Naive B cell (primary cell): ENCODE measurements at places on chromosomes 6 and 20.

DNA sequence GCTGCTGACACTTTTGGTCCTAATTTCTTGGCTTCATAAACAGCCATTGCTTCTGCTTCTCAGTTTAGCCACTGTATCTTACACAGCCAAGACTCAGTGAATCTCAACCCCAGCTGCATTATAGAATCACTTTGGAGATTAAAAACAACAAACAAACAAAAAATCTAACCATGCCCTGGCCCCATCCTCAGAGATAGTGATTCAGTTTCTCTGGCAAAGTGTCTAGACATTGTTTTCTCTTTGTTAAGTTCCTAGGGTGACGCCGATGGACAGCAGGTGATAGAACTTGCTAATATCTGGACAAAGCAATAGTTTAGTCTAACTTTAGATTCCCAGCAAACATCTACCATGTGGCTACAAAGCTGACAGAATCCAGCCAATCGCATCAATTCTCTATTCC, 2.9 kb downstream of the ADGRF5 start:
- H3K27me3 ChIP-seq = peaks cover 9% of the 10 kb centered on the region
- H3K4me1 ChIP-seq = no peaks in the 10 kb centered on the region
- no peak overlapping the region for H3K4me3 ChIP-seq
- no peak overlapping the region for H3K27ac ChIP-seq
- no peaks in the 10 kb centered on the region for H3K36me3 ChIP-seq

GRCh38 chr6:110404607-110405006, 10.8 kb downstream of the DDO start:
- no peak for DNase-seq
- H3K27ac ChIP-seq = no peak overlapping the region
- H3K4me3 ChIP-seq = no peak overlapping the region

- H3K4me1 ChIP-seq = peaks cover 17% of the 10 kb centered on the region
- H3K4me3 ChIP-seq = no peak overlapping the region
- no peaks in the 10 kb centered on the region for H3K36me3 ChIP-seq
- no peaks in the 10 kb centered on the region for H3K27me3 ChIP-seq
Measured at GRCh38 chr6:138965291-138965874, 22.7 kb downstream of the REPS1 start.

DNA sequence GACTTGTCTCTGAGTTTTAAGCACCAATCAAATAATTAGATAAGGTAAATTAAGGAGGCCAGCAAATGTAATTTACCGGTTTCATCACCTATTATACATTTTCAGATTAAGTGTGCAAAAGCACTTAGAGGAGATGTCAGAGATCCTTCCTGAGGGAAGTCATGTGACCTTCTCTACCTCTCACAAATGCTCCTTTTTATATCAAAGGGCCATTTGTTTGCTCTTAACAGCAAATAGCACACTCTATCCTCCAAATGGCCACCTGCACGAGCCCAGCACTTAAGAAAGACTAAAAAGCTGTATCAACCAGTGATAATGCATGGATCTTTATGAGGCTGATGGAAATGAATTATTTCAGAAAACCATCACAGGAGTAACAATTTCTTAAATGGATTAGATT, 149.4 kb downstream of the ELOVL4 start:
- no peaks in the 10 kb centered on the region for H3K36me3 ChIP-seq
- H3K4me1 ChIP-seq = no peaks in the 10 kb centered on the region
- H3K27me3 ChIP-seq = peaks cover 16% of the 10 kb centered on the region
- no peak overlapping the region for H3K4me3 ChIP-seq
- no peak for DNase-seq

GRCh38 chr6:166202321-166202733, 34.7 kb upstream of the TBXT start:
- H3K36me3 ChIP-seq = no peaks in the 10 kb centered on the region
- peaks cover 40% of the 10 kb centered on the region for H3K4me1 ChIP-seq
- no peaks in the 10 kb centered on the region for H3K27me3 ChIP-seq
- peak; percentile 40 for DNase-seq

DNA sequence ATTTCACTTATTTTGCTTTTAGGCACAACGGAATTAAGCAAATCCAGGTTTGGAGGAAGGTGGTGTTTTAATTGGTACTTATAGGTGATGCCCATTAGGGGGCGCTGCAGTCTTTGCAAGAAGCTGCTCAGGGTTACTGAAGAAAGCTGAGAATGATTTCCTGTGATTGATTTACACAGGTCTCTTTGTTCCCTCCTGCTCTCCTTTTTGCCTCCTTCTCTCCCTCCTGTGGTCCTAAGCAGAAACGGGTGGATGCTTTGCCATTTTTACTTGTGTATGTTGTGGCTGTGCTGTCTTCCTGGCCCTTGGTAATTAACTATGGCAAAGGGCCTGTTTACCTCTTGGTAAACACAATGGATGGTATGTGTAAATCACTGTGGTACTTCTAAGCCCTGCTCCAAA, 97.8 kb downstream of the ANKS1A start:
- no peak overlapping the region for H3K27ac ChIP-seq
- H3K4me3 ChIP-seq = no peak overlapping the region
- H3K4me1 ChIP-seq = no peaks in the 10 kb centered on the region
- peaks cover 21% of the 10 kb centered on the region for H3K36me3 ChIP-seq

- no peaks in the 10 kb centered on the region for H3K36me3 ChIP-seq
- DNase-seq = no peak
- H3K27ac ChIP-seq = no peak overlapping the region
- H3K27me3 ChIP-seq = peaks cover 66% of the 10 kb centered on the region
Measured at GRCh38 chr20:611047-611842, 1.1 kb upstream of the TCF15 start.

DNA sequence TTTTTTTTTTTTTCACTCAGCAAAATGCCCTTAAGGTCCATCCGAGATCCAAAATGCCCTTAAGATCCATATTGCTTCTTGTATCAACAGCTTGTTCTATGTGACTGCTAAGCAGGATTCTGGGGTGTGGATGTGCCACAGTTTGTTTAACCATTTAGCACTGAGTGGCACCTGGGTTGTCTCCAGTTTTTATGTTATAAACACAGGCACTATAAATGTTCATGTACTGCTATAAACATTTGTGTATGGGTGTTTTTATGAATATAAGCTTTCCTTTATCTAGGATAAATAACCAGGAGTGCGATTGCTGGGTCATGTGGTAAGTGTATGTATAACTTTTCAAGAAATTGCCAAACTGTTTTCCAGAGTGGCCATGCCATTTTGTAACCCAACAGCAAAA, 386.0 kb downstream of the RNGTT start:
- no peak overlapping the region for H3K27ac ChIP-seq
- no peak for DNase-seq
- no peaks in the 10 kb centered on the region for H3K4me1 ChIP-seq
- no peak overlapping the region for H3K4me3 ChIP-seq
- H3K36me3 ChIP-seq = no peaks in the 10 kb centered on the region
- H3K27me3 ChIP-seq = peaks cover 12% of the 10 kb centered on the region

GRCh38 chr6:169238766-169239165, 14.9 kb downstream of the THBS2 start:
- H3K4me1 ChIP-seq = no peaks in the 10 kb centered on the region
- no peak overlapping the region for H3K4me3 ChIP-seq
- H3K27ac ChIP-seq = no peak overlapping the region

- H3K4me3 ChIP-seq = no peak overlapping the region
- peaks cover 27% of the 10 kb centered on the region for H3K27me3 ChIP-seq
- H3K36me3 ChIP-seq = no peaks in the 10 kb centered on the region
- peaks cover 3% of the 10 kb centered on the region for H3K4me1 ChIP-seq
Measured at GRCh38 chr6:167789358-167789757, 37.4 kb upstream of the AFDN start.

GRCh38 chr20:5843054-5843592, 92.9 kb downstream of the SHLD1 start:
- no peak overlapping the region for H3K27ac ChIP-seq
- H3K4me3 ChIP-seq = no peak overlapping the region
- no peaks in the 10 kb centered on the region for H3K27me3 ChIP-seq
- no peak for DNase-seq

DNA sequence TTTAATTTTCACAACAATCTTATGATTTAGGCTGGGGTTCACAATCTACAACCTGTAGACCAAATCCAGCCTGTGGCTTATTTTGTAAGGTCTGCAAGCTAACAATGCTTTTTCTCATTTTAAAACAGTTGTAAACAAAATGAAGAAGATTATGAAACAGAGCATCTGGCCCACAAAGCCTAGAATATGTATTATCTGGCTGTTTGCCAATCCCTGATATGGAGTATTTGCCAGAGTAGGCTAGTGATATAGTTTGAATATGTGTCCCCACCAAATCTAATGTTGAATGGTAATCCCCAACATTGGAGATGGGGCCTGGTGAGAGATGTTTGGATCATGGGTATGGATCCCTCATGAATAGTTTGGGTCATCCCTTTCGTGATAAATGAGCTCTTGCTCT, 201.8 kb downstream of the DHX35 start:
- H3K4me3 ChIP-seq = no peak overlapping the region
- H3K27ac ChIP-seq = no peak overlapping the region
- no peaks in the 10 kb centered on the region for H3K36me3 ChIP-seq
- no peaks in the 10 kb centered on the region for H3K4me1 ChIP-seq
- no peak for DNase-seq

DNA sequence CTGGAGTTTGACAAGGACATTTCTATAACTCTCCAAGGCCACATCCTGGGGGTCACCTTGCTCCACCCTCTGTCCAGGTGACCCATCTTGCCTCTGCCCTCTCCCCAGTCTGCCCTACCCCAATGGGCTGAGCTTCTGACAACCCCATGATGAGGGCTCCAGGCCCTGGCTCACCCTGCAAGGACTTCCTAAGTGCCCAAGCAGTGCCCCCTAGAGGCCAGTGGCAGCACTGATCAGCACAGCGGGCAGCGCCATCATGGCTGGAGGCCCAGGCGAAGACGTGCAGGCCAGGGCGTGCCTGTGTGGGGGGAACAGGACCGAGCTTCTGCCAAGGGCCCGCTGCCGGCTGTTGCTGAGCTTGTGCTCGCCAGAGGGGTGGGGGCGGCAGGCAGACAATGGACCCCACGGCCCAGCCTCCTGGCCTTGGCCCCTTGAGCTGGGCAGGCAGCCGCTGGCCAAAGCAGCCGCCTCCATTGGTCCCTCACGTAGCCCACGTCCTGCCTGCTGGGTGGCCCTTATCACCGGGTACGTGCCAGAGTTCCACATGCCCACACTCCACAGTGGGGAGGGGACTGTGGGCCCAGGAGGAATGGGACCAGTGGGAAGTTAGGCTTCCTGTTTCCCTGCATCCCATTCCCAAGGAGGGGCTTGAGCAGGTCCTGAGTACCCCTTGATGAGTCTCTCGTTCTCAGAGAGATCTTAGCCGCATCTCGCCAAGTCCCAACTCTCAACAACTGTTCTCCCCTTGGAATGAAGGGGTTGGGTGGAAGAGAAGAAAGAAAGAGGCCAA, 64.3 kb downstream of the MRPL14 start:
- no peak overlapping the region for H3K27ac ChIP-seq
- DNase-seq = no peak
- peaks cover 6% of the 10 kb centered on the region for H3K4me1 ChIP-seq
- no peaks in the 10 kb centered on the region for H3K36me3 ChIP-seq
- peaks cover 40% of the 10 kb centered on the region for H3K27me3 ChIP-seq

DNA sequence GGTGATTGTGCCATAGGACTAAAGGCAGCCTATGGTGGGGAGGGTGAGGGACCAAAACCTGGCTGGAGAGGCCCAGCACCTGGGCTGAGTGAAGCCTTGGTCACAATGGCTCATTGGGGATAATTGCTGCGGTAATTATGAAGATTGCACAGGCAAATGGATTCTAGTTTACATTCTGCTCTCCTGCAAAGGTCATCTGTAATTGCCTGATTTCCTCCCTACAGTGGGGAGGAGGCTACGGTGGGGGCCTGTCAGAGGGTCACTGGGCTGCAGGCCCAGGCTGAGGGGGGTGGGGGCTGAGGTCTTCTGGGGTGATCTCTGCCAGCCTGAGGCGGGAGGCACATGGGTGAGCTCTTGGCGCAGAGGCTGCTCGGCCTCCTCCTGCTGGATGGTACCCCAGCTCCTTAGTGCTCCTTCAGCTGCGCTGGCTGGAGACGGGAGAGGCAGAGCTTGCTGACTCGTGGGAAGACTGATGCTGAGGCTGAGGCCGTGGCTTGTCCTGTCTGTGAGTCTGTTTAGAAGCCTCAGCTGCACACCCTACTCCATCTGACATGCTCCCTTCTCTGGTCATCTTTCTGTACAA, 30.3 kb downstream of the PACSIN1 start:
- no peaks in the 10 kb centered on the region for H3K36me3 ChIP-seq
- no peaks in the 10 kb centered on the region for H3K4me1 ChIP-seq
- no peak overlapping the region for H3K4me3 ChIP-seq
- no peak overlapping the region for H3K27ac ChIP-seq
- peaks cover 8% of the 10 kb centered on the region for H3K27me3 ChIP-seq

- DNase-seq = no peak
- no peak overlapping the region for H3K4me3 ChIP-seq
- H3K27ac ChIP-seq = no peak overlapping the region
- H3K4me1 ChIP-seq = no peaks in the 10 kb centered on the region
Measured at GRCh38 chr6:74690365-74690764, 515.5 kb downstream of the COL12A1 start.

- peak overlapping the region; percentile 79 for H3K27ac ChIP-seq
- H3K4me3 ChIP-seq = no peak overlapping the region
- DNase-seq = no peak
Measured at GRCh38 chr6:148518511-148519156, 176.0 kb downstream of the SASH1 start.

DNA sequence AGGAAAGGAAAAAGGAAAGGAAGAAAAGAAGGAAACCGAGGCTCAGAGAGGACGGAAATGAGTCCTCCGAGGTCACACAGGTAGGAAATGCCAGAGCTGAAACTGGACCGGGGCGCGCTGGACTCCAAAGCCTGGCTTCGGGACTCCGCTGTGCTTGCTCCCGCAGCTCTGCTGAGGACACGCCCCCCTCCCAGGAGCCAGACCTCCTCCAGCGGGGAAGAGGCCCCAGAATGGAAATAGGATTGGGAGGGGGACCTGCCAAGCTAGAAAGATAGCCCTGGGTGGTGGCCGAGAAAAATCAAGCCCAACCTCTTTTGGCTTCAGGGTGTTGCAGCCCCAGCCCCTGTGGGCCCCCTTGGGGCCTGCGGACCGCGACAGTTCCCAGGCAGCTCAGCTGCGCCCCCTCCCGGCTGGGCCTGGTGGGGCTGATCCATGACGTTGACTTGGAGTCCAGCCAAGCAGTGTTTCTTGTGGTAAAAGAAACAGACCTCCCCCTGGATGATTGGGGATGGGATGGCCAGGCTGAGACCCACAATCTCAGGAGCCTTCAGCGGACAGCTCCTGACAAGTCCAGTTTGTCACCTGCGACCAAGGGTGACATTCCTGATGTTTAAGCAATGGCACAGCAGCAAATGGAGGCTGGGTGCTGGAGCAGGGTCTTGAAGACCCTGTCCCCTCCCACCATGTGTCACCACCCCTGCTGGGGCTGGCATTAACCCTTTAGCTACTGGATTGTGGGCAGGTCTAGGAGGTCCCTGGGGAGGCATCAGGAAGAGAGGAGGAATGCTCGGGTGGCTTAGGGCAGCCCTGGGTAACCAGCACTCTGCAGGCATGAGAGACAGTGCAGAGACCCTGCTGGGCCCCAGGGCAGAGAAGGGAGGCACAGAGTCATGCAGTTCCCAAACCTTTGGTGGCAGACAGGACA, 55.4 kb downstream of the RIPOR3 start:
- H3K36me3 ChIP-seq = no peaks in the 10 kb centered on the region
- no peak overlapping the region for H3K4me3 ChIP-seq
- H3K27me3 ChIP-seq = peaks cover 8% of the 10 kb centered on the region
- H3K27ac ChIP-seq = peak overlapping the region; percentile 70

GRCh38 chr6:22882581-22882980, 313.2 kb downstream of the HDGFL1 start:
- H3K4me3 ChIP-seq = no peak overlapping the region
- no peaks in the 10 kb centered on the region for H3K27me3 ChIP-seq
- H3K27ac ChIP-seq = no peak overlapping the region
- no peak for DNase-seq
